ENCODE measurements at places on chromosomes 1 and 21.
A peak's percentile ranks its signal among the peaks of the same experiment; 100 is the strongest.

DNA sequence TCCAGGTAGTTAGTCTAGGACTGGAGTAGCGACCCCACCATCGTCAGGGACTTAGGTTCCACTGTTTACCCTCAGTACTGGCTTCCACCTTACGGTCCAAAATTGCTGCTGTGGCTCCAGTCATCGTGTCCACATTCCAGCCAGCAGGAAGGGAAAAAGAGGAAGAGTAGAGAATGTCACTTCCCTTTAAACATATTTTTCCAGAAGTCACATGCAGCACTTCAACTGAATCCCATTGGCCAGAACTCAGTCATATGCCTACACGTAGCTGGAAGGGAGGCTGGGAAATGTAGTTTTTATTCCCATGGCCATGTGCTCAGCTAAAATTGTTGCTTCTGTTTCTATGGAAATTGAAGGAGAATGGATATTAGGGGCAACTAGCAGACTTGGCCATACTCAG is 84.1 kb upstream of the SELENON start:
- DNase-seq, result no peak

GRCh38 chr1:223707256-223708000 is 4.9 kb upstream of the CAPN2 start:
- no peak for DNase-seq

GRCh38 chr1:247487057-247487456 is 29.2 kb upstream of the OR2B11 start:
- no peak for DNase-seq

DNA sequence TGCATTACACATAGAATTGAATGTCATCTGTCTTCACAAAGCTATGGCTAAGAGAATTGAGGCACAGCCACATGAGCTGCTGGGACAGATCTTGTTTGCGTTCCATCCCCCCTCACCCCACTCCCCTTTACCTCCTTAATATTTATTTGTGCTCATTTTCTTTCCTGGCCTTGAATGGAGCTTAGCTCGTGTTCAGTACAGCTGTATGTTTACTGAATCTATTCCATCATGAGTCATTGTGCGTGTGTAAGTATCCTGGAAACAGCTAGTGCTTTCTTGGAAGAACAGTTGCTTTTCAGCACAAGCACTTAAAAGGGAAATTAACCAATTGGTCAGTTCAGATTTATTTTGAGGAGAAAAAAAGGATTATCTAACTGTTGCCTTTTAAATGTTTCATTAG is 14.7 kb downstream of the PROX1 start:
- no peak for DNase-seq

- DNase-seq, result no peak
Measured at GRCh38 chr1:67270541-67270940, 37.1 kb upstream of the IL12RB2 start.

GRCh38 chr1:79899914-79900313 is 893.4 kb upstream of the ADGRL4 start:
- no peak for DNase-seq

GRCh38 chr1:248759644-248760043 is 4.1 kb upstream of the LYPD8 start:
- DNase-seq, result no peak

GRCh38 chr1:5396593-5396992 is 595.6 kb downstream of the NPHP4 start:
- no peak for DNase-seq

DNA sequence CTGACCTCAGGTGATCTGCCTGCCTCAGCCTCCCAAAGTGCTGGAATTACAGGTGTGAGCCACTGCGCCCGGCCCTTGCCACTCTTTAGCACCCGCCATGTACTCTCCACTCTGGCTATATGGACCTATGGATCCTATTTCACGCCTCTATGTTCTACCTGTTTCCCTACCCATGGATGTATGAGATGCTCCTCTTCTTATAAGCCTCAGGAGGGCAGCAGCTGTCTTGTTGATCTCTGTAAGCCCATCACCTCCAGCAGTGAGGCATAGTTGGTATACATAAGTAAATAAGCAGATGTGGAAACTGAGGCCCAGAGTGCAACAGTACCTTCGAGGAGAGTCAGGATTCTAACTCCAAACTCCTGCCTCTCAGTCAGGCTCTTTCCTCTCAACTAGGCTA is 24.7 kb upstream of the ARTN start:
- DNase-seq, result no peak

DNA sequence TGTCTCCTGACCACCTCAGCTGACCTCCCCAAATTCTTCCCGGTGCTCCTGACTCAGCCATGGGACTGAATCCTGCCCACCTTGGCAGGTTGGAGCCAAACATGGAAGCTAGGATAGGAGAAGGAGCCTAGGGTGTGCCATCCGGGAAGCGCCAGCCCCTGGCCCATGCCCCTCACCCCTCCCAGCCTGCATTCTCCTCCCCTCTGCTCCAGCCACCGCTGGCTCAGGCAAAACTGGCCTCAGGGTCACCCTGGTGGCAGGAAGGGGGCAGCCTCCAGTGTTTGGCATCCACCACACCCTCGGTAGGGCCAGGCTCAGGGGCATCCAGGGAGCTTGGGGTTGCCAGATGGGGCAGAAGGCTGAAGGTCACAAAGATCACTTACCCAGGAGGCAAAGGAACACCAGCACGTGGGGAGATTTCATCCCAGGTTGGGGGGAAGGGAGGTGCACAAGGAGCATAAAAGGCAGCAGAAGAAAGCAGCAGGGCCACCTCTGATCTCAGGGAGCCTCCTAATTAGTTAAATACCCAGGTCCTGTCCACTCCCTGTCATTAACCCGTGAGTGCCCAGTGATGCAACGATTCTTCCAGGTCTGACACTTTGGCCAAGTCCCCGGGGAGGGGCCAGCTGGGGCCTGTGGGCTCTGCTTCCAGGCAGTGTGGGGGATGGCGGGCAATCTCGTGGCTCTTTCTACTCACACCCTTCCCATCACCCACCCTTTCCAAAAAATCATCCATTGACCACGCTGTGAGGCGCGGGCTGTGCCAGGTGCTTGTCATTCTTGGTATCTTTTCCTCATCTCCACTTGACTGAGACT is at the start of gene PLA2G2E:
Gene PLA2G2E (minus strand): TSS at position 481 of the 816 bp plus-strand sequence. CDS start 58 bp downstream, at position 423.
- DNase-seq, result no peak

DNA sequence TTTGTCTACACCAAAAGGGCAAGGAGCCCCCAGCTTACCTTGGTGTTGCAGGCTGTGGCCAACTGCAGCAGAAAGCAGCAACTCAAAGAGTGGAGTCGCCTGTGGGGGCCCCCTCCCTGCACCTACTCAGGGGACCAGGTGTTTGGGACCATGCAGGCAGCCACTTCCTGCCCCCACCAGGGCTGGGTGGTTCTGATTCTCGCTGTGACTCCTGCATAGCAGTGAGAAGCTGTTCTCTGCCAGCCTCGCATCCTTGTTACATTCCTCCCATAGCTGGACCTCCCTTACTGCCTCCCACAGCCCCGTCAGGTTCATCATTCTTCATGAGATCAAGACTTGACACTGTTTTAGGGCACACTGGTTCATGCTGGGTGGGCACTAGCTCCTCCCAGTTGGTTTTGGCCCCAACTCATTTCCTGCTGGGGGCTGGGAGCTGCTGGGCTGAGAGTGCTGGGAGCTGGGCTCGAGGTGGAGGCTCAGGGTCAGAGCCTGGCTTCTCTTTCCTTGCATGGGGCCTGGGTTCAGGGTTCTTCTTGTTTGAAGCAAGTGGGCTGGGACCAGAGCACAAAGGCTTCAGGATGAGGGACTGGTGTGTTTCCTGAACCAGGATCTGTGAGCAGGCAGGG is 146.9 kb upstream of the C1orf174 start:
- no peak for DNase-seq

DNA sequence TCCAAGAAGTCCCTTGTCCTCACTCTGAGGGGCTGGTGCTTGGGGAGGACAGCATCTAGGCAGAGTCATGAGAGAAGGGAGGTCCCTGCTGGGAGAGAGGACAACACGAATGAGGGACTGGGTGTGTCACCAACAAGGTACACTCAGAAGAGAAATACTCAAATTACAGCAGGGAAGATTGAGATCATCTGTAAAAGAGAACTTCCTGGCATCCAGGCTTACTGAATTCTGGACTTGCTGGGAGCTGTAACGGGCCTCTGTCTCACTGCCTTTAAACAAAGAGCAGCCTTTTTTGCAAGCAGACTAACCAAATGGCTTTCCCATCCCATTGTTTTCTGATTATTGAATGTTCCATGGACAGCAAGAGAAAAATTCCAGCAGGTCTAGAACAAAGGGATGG is 195.7 kb upstream of the RAB4A start:
- DNase-seq, result no peak

GRCh38 chr1:147334292-147334691 is 91.8 kb downstream of the CHD1L start:
- DNase-seq, result no peak

GRCh38 chr1:232319518-232320210 is 310.3 kb downstream of the SIPA1L2 start:
- DNase-seq, result no peak

DNA sequence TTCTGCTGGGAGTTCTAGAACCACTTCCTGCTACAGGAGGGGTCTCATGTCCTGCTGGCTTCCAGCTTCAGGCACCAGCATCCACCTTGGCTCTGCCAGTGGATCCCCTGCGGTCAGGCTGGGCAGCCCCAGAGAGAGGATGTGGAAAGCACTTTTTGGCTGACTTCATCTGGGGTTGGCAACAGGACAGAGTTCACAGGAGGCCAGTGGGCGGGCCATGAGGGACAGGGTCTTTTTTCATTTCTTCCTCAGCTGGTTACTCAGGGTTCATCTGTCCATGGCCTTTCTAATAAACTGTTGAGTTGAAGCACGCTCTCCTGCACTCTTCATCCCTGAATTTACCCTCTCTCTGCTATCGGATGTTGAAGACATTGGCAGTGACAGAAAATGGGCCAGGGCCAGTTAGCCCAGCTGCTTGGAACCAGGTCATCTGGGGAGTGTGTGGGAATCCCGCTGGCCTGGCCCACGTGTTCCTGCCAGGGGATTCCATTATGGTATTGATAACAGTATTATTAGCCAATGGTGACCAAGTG is 45.2 kb downstream of the RPS6KA1 start:
- peak; percentile 63 for DNase-seq

DNA sequence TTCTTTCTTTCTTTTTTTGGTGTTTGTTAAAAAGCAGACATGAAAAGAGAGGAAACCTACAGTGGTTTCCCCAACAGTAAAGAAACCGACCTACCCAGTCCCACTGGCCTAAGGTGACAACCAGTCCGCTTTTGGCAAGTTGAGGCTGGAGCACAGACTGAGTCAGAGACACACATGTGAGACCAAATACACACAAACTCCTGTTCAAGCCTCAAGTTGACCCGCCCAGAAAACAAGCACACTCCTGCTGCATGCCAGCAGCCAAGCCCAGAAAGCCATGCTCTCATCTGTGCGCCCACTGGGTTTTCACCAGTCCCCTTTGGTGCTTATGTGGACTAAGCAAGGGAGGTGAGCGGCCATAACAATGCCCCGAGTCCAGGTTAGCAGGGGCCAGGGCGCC is 64.6 kb upstream of the GPR153 start:
- no peak for DNase-seq

DNA sequence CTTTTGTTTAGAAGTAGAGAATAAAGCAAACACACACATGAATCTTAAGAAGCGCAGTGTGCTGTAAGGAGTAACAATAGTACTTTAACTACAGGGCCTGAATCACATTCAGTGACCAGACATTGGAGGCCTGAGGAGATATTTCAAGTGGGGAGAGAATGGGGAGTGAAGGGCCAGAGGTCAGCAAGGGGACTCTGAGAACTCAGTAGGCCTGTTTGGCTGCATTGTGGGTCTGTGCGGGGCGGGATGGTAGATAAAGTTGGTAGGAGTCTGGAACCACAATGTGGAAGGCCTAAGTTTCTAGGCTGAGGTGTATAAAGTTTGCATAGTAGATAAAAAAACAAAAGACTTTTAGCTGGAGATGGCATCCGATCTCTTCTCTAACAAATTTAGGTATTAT is 52.7 kb upstream of the WLS start:
- DNase-seq, result no peak

DNA sequence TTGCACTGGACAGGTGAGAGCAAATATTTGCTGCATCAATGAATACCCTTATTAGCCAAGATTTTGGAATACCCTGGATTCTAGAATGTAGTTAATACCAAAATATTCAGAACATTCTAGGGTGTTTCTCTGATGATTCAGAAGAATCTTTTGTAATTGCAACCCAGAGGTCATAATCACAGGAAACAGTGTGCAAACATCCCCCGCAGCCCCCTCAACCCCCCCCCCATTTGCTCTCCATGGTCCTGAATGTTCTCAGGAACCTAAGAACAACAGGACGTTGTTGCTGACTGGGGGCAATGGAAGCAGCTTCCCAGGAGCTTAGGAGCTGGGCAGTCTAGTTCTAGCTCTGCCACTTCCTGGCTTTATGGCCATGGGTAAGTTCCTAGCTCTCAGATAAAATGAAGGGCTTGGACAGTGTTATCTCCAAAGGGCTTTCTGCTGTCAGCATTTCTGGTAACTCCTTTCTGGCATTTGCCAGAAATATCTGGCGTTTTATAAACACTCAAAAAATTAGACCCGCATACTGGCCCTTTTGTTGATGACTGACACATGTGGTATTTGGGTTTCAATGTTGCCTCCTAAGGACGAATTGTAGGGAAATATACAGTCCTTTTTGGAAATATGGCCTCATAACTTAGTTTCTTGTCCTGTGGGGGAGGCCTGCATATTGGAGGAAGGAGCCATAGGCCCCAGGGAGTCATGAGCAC is 178.6 kb downstream of the RRAGC start:
- DNase-seq, result no peak

- no peak for DNase-seq
Measured at GRCh38 chr1:234647758-234648157, 37.8 kb upstream of the IRF2BP2 start.

GRCh38 chr1:169473347-169473746 is 12.4 kb downstream of the SLC19A2 start:
- DNase-seq, result no peak

- no peak for DNase-seq
Measured at GRCh38 chr1:60008500-60008899, 65.1 kb downstream of the C1orf87 start.

- no peak for DNase-seq
Measured at GRCh38 chr1:68173283-68173935, 58.9 kb downstream of the WLS start.

- no peak for DNase-seq
Measured at GRCh38 chr1:3767328-3767925, 5.1 kb upstream of the SMIM1 start.

DNA sequence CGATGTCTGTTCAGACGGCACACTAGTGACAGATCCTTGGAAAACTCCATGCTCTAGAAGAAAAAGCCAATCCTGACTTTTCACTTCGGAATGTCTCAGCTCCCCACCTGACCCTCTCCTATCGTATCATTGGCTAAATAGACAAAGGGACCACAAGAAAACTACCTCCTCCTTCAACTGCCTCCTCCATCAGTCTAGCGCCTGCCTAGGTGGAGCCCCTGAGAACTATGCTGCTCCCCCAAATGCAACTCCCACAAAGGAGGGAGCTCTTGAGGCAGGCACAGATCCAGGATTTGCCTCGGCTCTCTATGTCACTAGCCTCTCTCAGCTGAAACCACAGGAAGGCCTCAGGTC is 148.4 kb downstream of the TOMM20 start:
- DNase-seq, result no peak

DNA sequence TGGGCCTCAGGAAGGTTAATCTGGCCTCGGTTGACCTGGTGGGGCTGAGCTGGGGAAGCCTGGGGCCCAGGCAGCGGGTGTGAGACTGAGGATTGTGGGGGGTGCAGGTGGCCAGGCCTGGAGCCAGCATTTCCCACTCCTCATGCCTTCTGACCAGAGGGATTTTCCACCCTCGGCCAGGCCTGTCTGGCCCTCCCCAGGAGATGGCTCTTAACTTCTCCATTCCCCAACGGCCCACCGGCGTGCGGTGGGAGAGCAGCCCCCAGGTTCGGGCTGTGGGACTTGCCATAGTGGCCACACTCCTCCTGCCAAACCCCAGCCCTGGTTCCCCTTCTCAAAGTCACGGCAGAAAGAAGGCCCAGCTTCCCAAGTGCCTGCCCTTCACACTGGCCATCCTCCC is 126.5 kb upstream of the RUNX3 start:
- no peak for DNase-seq

GRCh38 chr1:184340984-184341383 is 45.8 kb upstream of the C1orf21 start:
- no peak for DNase-seq
